ENCODE measurements at places on chromosomes 5 and 9.

- no peak for DNase-seq
Observed at GRCh38 chr9:18756712-18757125, 276.3 kb downstream of the SAXO1 start.

GRCh38 chr5:68435611-68436010, 220.1 kb downstream of the PIK3R1 start:
- DNase-seq, result no peak

DNA sequence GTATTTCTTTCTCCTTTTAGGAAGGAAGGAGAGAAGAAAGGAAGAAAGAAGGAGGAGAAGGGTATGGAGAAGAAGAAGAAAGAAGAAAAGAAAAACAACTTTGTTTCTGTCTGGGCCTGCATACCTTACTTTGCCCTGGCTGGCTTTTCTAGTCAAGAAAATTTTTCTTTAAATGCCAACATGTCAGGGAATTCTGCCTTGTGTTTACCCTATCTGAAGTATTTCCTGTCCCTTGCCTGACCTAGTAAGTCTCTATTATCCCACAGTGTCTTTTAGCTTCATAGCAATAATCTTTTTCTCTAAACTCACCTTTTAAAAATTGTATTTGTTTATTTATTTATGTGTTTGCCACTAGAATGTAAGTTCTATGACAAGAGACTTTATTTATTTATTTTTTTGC, 1864.1 kb downstream of the EFNA5 start:
- no peak for DNase-seq

GRCh38 chr9:96130970-96131369, 171.0 kb downstream of the HSD17B3 start:
- DNase-seq, result no peak

- no peak for DNase-seq
Observed at GRCh38 chr5:94694671-94695070, 76.2 kb downstream of the SLF1 start.

GRCh38 chr5:95022967-95023695, 261.8 kb downstream of the MCTP1 start:
- DNase-seq, result no peak

- DNase-seq, result no peak
Observed at GRCh38 chr5:10828241-10828640, 67.2 kb upstream of the DAP start.

- DNase-seq, result no peak
Observed at GRCh38 chr5:95909738-95910137, 51.9 kb downstream of the ELL2 start.

DNA sequence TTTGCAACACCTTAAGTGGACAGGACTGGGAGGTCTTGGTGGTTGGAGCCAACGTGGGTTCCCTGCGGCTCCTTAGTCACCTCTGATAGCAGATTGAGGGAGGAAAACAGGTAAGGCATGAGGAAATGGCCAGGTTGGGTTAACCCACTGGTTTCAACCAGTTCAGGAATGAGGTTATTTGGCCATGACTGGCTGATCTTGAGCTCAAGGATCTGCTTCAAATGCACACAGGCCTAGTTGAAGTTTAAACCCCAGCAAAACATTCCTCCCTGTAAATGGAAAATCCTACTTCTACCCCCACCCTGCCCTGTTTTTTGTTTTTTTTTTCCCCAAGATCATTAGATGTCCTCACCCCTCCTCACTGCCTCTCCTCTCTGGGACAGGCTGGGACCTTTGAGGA, 3.2 kb upstream of the NUP214 start:
- no peak for DNase-seq
